HS-5 (cell line): ENCODE measurements at places on chromosomes 1 and 21.

DNA sequence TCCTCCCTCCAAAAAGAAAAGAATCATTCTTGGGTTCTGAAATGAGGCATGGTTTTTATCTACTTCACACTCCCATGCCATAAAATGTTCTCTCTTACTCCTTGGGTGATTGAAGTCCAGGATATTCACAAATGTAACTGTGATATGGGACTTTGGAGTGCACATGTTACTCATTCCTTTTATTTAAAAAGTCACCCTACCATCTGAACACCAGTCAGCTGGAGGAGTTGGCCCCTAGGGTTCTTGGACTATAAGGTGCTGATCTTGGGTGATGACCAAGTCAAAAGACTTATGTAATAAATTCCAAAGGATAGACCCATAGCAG, 128.4 kb downstream of the CLIC6 start:
- DNase-seq: no peak

- no peak for DNase-seq
These were observed 72.9 kb downstream of the LBR start for GRCh38 chr1:225354906-225355305.

DNA sequence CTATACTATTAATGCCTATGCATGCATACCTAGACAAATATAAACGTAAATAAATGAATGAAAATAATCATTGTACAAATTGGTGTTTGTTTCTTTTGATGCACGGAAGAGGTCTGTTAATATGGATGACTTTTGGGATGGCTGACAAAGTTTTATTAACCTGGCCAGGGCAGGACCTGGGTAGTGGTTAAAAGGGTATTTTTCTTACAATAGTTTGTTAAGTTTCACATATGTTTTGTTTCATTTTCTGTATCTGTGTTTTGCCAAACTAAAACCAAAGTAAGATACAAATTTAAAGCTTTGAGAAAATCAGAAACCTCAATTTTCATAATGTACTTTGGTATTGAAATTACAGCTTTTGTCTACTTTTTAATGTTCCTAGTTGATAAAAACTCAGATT, 222.7 kb upstream of the OLFM3 start:
- no peak for DNase-seq

DNA sequence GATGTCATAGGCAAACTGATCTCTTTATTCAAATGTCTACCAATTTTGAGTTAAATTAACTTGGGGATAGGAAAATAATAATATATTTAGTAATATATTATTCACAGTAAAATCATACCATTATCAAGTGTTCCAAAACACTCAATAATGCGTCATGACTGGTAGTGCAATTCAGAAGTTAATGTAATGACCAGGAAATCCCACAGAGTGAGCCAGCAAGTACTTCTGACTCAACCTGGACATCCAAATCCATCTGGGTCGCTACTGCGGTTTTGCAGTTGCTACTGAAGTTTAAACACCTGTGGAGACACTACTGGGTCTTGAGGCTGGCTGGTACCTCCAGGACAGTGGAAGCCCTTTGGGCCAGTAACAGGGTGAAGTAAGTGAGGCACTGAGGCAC, 44.8 kb downstream of the DPYD start:
- peak; percentile 47 for DNase-seq

- DNase-seq: no peak
These were observed 116.5 kb upstream of the SLC45A1 start for GRCh38 chr1:8201331-8201861.

DNA sequence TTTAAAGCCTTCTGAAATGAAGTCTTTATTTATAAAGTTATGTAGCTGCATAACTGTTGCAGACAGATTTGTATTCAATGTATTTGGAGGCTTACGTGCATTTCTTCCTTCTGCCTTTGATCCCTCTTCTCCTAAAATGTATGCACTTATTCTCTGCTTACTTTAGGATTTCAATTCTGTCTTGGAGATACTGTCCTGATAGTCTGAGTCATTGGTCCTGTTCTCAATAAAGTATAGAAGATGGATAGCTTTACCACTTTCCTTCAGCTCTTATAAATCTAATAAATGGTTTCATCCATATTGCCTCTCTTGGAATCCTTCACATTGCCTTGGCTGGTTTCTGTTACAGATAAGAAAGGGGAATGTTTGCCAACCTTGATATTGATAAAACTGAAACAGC, 430.1 kb upstream of the CAMK1G start:
- no peak for DNase-seq

GRCh38 chr1:237851210-237851845, 39.4 kb downstream of the ZP4 start:
- peak; percentile 35 for DNase-seq

DNA sequence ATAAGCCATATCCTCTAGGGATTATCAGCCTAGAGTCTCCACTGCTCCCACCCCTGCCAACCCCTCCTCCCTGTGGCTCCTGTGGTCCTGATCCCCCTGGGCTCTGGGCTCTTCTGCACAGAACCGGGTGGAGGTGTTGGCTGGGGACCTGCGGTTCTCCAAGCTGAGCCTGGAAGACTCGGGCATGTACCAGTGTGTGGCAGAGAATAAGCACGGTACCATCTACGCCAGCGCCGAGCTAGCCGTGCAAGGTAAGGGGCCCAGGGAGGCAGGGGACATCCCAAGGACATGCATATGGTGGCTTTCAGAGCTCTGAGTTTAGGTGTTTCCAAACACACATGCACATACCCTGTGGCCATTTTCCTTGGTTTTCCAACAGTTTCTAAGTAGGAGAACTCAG, 19.3 kb downstream of the CNTN2 start:
- no peak for DNase-seq

GRCh38 chr1:245383396-245384330, 228.9 kb downstream of the KIF26B start:
- DNase-seq: no peak

DNA sequence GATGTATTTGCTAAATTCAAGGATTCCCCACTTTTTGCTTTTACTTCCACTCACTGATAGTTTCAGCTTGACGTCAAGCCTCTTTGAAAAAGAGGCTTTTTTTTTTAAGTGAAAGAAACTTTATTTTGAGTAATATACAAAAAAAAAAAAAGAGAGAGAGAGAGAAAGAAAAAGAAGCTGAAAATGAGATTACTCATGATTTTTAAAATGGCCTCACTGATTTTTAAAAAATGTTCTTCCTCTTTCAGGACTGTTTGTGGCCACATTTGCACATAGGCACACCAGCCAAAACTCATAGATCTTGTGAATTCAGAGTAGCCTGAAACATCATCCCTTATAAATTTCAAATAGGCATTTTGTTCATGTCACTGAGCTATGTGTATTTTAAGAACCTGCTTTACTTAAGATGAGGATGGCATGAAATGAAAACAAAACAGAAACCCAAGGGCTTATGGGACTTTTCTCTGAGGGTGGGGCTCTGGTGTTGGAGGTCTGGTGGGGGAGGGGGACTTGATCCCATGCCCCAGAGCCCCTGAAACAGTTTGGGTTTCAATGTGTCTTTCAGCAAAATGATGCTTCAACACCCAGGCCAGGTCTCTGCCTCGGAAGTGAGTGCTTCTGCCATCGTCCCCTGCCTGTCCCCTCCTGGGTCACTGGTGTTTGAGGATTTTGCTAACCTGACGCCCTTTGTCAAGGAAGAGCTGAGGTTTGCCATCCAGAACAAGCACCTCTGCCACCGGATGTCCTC, 6.1 kb downstream of the ATF3 start:
- DNase-seq: no peak

- peak; percentile 19 for DNase-seq
These were observed 372.8 kb upstream of the DAB1 start for GRCh38 chr1:57796616-57797015.

DNA sequence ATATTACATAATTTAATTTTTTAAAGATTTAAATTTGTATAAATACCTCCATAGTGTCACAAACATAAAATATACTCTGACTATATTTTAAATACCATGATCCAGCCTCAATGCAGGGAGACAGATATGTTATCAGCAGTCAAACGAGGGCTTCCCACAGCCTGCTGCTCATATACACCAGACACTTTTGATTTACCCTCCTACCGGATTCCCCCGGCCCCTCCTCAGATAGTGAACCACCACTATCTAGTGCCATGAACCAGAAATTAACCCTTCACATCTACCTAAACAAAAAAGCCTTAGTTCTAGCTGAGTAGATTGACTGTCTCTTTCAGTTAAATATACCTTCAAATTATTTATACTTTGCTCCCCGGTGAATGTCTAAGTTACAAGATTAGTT, 52.4 kb upstream of the C1orf53 start:
- DNase-seq: no peak

- no peak for DNase-seq
These were observed 36.4 kb downstream of the ITGB3BP start for GRCh38 chr1:63486629-63487028.

- no peak for DNase-seq
These were observed at the start of gene KCNJ9 for GRCh38 chr1:160081261-160081936. TSS of gene KCNJ9 (plus strand) at chr1:160081538. CDS start at chr1:160084031, 2,493 bp downstream.

- DNase-seq: no peak
These were observed 8.2 kb upstream of the KCNA3 start for GRCh38 chr1:110682898-110683297.
